Upper lobe of left lung (tissue), 6 donors: ENCODE measurements at places on chromosomes 3 and 15. TPM values are rescaled to one million over a fixed set of nuclear protein-coding genes. Genes with fewer than 3 reads are reported as not detected.

Gene CPLX3
- total RNA-seq: not detected

Gene SLC2A2
- total RNA-seq: 0.13 TPM

Gene OR5K2
- not detected for total RNA-seq

Gene ARRDC4
- total RNA-seq: 39.6 TPM

Gene PLIN1
- 0.29 TPM for total RNA-seq

Gene PRR20G
- total RNA-seq: not detected

- no peak for DNase-seq
Observed at GRCh38 chr15:81939604-81940440, 106.0 kb downstream of the MEX3B start.

DNA sequence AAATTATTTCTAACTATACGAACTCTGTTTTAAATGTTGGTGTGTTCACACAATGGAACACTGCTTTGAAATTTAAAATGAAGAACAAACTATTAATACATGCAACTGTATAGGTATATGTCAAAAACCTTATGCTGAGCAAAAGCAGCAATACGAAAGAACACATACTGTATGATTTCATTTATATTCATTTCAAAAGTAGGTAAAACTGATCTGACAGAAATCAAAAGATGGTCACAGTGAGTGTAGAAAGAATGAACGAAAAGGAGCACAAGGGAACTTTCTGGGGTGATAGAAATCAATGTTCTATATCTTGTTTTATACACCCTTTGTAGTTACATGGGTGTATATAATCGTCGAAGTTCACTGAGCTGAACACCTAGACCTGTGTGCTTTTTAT, 12.6 kb downstream of the ATP8B4 start:
- no peak for DNase-seq

- no peak for DNase-seq
Observed at GRCh38 chr15:40768521-40769273, 1.1 kb upstream of the C15orf62 start.

DNA sequence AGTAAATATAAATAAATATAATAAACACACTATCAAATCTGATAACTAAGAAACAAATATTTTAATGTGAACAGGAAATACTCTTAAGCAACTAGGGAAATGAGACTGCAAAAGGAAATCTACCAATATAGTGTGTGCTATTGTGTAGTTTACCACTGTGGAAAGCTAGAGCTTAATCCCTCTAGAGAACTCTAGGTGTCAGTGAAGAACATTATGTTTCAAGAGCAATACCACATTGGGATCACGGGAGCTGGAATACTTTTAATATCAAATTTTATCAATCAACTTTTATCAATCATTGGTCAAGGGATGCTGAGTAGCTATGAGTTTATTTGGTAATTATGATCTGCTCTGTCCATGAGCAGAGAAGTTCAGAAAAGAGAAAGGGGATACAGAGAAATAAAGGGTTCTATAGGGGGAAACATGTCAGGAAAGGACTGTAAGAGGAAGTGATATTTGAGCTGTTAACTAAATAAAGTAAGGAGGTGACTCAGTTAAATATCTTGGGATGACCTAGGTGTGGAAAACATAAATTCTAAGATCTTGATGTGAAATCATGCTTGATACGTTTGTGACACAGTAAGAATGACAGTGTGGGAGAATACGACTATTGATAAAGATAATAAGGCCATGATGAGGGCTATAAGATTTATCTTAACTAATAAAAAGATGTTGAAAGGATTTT, 762.2 kb upstream of the ALCAM start:
- DNase-seq: no peak

- DNase-seq: no peak
Observed at GRCh38 chr15:84606653-84607120, 5.9 kb downstream of the ZSCAN2 start.

DNA sequence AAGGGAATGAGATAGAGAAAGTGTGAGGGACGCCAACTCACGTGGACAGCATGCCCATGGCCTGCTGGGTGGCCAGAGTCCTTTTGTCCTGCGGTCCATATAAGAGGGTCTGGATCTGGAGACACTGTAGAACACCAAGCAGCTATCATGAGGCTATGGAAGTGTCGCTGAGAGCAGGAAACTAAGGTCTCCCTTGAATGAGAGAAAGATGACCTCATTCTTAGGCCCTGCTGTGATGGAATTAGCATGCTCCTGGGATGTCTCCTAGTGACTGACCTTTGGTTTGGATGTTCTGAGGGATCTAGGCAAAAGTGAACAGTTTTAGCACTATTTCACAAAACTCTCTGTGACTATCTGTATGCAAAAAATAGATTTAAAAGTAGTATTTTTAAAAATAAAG, 34.4 kb downstream of the SYNM start:
- DNase-seq: no peak

DNA sequence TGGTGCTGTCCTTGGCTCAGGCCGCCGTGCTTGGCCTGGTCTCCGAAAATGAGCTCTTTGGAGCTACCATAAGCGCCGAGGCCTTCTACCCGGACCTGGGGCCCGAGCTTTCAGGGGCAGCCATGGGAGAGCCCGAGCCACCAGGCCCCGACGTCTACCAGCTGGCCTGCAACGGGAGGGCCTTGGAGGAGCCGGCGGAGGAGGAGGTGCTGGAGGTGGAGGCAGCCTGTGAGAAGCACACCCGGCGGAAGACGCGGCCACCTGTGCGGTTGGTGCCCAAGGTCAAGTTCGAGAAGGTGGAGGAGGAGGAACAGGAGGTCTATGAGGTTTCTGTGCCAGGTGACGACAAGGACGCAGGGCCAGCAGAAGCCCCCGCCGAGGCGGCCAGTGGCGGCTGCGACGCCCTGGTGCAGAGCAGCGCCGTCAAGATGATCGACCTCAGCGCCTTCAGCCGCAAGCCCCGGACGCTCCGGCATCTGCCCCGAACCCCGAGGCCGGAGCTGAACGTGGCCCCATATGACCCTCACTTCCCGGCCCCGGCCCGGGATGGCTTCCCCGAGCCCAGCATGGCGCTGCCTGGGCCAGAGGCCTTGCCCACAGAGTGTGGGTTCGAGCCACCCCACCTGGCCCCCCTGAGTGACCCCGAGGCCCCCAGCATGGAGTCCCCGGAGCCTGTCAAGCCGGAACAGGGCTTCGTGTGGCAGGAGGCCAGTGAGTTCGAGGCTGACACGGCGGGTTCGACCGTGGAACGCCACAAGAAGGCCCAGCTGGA, 34.9 kb downstream of the IDH2 start:
- no peak for DNase-seq

DNA sequence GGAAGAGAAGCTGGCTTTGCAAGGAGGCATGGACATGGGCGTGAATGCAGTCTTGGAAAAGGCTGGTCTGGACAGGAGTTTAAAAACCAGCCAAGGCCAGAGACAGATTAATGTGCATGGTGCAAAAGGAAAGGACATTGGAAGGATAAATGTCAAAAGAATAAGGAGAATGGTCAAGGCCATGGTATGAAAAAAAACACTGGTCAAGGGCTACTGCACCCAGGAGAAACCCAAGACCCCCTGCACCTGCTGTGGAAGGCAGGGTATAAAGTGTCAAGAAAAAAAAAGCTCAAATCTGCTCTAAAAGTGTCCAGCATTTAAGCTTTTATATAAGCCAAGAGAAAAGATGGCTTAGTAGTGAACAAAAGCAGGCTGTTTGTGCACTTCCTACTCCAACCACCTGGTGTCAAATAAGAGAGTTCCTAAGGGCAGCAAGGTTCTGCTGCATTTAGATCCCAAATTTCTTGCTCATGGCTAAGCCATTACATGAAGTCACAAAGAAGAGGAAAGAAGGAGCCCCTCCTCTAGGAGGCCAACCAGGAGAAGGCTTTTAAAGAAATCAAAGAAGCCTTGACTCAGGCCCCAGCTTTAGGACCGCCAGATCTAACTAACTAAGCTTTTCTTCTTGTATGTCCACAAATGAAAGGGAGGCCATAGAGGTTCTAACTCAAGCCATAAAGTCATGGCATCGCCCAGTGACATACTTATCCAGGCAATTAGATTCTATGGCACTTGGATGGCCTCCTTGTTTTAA, 16.9 kb downstream of the CCR4 start:
- no peak for DNase-seq

GRCh38 chr3:72015463-72015862, 230.5 kb upstream of the PROK2 start:
- DNase-seq: no peak

GRCh38 chr3:81913886-81914663, 152.6 kb upstream of the GBE1 start:
- DNase-seq: no peak

DNA sequence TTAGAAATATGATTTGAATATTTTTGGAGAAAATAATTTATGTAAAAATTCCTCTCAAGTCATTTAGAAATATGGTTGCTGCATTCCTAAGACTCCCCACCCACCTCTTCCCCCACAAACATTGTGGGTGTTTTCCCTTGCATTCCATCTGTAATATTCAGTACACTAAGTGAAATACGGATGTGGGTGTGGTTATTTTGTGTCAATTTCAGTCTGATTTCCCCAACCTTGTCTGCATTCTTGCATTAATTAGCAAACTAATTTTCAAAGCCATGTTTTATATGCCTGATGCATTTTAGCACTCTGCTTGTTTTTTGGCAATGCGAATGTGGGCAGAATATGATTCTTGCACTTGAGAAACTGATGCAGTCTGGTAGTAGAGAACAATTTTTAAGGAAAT, 408.3 kb upstream of the RGMA start:
- no peak for DNase-seq

DNA sequence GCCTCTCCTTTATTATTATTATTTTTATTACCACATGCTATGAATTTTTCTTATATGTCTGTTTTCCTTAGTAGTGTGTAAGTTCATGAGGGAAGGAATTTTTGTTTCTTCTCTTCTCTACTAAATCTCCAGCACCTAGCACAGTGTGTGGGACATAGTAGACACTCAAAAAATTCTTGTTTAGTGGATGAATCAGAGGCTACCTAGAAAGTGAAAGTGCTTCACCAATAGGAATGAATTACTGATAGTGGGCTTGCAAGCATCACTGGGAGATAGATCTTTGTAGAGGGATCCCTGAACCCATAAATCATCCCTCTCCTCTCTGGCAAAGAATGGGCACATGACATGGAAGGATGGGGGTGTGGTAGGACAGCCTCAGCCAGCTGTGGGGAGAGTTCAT, 8.5 kb downstream of the SPTBN5 start:
- no peak for DNase-seq

DNA sequence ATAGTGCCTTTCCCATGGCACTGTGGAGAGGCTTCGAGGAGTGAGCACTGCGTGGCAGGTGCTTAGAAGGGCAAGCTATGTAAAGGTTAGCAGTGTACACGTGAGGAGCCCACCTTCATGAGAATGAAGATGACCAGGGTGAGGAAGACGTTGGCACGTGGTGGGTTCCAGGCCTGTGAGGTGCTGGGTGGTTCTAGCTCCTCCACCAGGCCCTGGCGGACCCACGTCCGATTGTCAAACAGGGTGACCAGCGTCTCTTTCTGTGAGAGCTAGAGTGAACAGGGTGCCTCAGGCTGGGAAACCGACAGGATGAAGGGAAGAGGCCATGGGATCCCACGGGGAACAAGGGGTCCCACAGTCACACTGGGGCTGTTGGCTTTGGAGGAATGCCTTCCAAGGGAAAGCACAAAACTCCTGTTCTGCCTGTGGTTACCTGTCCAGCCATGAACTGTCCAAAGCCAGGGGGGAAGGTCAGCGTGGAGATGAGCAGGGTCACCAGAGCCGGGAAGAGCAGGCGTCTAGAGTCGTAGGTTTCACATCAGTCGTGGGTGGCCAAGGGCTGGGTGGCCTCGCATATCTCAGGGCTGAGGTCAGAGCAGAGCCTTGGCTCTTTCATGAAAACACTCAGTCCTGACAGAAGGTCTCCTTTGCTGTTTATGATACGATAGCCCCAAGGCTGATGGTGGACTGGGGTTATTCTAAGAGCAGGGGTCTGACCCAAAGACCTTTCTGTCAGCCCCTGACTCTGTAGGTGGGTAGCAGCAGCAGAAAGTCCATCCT, 6.0 kb downstream of the CLCN2 start:
- no peak for DNase-seq

DNA sequence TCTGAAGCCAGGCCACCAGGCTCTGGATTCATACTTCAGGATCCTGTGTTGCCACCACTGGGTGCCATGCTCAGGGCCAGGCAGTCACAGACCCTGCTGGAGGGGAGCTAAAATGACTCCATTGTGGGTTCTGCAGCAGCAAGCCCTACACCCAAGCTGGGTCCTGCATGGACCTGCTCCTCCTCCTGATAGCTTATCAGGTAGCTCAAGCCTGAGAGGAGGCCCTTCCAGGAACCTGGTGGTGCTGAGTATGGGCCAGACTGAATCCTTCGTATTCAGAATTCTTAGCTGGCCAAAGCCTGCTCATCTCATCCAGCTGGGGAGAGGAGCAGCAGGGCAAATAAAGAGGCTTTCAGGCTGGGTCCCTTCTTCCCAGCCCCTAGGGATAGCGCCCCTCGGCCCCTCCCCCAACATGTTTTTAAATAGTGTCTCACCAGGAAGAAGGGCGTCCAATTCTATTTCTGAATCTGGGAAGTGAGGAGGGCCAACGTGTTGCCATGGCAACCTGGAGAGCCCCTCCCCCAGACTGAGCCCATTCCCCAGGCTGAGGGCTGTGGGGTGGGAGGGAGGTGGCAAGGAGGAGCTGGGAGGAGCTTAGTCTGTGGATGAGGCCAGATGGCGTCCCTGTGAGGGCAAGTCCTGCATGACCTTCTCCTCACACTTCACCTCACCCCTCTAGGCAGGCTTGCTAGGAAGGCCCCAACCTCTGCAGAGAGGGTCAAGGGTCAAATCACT, 11.0 kb upstream of the CAMKV start:
- no peak for DNase-seq

DNA sequence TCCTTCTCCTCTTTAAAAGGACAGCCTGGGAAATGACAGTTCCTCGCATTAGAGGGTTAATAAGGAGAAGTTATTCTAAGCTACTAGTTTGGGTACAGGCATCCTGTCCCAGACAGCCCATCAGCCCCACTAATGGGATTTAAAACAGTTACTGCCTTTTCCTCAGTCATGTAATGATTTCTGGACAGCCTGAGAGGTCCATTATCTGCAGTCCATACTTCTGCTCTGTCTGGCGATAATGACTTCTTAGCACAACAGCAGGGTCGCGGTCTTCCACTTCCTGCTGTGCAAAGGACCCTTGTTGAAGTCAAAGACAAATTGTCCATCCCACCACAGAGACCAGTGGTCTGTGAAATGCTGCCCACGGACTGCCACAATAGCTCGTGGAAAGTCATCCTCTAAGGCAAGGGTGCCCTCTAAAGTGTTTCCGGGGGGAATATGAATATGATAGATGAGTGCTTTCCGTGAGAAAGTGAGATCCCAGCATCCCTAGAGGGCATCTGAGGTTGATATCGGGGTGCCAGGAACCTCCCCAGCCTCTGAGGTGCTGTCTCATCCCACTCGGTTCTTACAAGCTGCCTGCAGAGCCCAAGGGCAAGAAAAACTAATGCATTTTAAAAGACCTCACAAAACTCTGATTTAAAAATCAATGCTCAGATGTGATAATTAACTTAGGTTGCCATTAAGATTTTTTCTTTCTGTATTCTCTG, 100.7 kb downstream of the SHOX2 start:
- DNase-seq: no peak
